ENCODE measurements at places on chromosomes 4 and X.

DNA sequence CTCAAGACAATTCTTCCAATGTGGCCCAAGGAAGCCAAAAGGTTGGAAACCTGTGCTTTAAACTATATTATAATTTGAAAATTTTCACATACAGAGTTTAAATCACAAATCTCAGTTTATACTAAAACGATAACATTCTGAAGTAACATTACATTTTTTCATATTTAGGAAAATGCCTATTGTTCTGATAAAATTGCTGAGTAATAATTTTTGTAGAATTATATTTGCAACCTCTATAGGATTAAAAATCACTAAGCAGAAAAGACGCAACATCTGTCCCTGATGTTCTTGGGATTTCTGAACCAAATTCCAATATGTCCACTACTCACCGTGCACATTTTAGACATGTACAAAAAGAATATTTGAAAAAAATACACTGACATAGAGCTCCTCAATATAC lies 10.5 kb downstream of the ZNF732 start:
- DNase-seq, result no peak

- no peak for DNase-seq
Observed at GRCh38 chrX:138690591-138690990, 20.9 kb downstream of the FGF13 start.

GRCh38 chrX:97628807-97629596 lies 745.3 kb downstream of the RPA4 start:
- DNase-seq, result no peak

- no peak for DNase-seq
Observed at GRCh38 chrX:68876731-68877130, 47.9 kb downstream of the EFNB1 start.

GRCh38 chr4:71878376-71878775 lies 94.5 kb upstream of the GC start:
- no peak for DNase-seq
